Stromal cell of bone marrow (primary cell): ENCODE measurements at places on chromosomes 2 and 18.

GRCh38 chr2:144738749-144739148, 218.8 kb upstream of the ZEB2 start:
- no peak for DNase-seq

DNA sequence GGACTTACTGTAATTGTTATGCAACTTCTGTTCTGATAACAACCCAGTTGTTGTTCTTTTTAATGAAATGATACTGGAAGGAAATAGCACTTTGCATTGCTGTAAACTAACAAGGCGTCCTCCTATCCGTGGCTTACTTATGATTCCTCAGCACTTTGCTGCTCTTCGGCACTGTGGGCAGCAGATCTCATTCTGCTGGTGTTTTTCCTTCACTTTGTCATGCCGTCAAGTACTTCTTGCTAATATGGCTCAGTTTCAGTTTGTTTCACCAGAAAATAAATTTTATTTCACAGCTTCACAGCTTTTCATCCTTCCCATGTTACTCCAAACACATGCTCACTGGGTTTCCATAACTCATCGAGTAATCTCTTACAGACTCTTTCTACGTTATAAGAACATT, 289.3 kb downstream of the MEIS1 start:
- no peak for DNase-seq

DNA sequence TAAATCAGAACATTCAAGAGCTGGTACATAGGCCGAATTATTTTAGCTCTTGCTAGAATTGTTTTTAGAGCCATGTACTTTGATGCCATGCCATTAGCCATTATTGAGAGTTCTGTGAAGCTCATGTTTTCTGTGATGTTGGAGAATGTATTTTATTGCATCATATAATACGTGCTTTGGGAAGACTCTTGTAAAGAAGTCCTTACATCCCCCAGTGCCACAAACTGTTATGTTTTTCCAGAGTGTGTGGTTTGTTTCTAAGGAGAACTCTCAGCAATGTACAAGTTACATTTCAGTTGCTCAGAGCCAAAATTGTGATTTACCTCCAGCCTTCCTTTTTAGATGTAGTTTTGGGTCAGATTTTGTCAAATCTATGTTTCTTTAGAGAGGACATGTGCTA, 148.6 kb downstream of the HAUS1 start:
- no peak for DNase-seq

DNA sequence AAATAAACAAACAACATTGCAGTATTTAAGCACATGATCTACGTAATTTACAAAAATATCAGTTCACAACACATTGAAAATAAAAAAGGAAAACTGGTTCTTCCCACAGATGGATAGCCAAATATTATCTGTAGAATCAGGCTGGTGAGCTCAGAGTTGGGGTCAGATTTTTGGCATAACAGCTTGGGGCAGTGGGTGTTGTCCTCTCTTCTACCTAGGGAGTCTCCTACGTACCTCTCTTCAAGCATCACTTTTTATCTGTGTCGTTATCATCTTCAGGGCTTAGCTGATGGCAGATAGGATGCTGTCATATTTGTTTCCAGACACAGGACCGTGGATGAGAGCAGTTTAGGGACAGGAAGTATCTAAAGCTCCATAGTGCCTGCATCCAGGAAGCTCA, 46.2 kb downstream of the EMILIN2 start:
- DNase-seq = no peak

- DNase-seq = no peak
Observed at GRCh38 chr2:11701751-11702301, 31.8 kb upstream of the NTSR2 start.

GRCh38 chr2:60764736-60765534, 8.9 kb downstream of the PAPOLG start:
- DNase-seq = no peak

DNA sequence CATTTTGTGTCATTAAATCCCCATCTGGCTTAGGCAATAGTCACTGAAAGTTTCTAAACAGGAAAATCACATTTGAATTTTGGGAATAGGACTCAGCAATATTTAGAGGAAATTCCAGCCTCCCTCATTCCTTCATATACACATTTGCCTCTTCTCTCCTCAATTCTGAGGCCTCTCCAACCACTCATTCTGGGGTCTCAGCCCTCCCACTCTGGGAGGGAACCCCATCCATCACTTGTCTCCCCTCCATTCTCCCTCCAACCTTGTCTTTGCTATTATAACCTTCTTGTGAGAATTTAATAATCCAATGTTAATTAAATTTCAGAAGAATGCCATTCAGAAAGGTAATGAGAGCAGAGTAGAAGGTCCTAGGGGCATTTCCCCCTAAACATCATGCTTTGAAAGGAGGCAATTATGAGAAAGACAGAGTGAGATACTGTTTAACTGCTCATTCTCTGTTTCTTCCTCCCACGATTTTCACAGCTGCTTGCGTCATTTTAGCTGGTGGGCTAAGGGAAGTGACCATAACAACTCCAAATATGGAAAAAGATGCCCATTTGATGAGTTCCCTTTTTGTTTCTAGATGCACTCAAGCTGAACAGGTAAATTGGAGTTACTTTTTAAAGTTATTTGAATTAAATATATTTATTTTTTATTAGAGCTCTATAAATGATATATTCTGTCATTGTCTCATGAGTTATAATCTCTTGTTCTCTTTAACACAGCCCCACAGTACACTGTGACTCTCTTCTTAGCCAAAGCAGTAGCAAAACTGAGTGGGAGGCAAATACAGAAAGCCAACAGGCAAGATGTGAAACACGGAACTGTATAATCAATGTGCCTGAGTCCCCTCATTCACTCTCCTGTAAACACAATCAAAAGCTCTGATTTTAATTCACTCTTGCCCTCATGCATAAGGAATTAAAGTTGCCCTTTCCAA, 135.1 kb downstream of the DLGAP1 start:
- DNase-seq = no peak

DNA sequence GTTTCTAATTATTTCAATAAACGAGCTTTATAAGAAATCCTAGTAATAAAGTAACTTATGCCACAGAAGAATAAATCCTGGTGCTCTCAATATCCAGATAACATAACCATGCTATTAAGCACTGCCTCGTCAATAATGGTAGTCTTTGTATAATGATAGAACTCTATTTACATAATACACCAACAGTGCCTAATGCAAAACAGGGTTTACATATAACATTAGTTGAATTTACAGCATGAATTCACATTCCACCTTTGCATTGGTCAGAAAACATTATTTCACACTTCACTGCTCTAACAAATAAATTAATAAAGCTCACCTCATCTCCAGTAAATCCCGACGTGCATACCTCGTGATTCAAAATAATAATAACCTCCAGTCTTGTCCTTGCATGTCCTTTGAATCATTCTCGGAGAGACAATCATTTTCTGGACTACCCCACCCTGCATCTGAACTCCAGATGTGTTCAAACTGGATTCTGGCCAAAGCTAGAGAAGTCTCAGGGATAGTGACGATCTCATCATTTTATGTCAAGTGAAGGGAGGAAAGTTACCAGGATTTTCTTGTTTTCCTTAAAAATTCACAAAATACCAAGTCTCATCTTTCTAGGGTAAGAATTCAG, 189.2 kb downstream of the NCKAP5 start:
- no peak for DNase-seq

DNA sequence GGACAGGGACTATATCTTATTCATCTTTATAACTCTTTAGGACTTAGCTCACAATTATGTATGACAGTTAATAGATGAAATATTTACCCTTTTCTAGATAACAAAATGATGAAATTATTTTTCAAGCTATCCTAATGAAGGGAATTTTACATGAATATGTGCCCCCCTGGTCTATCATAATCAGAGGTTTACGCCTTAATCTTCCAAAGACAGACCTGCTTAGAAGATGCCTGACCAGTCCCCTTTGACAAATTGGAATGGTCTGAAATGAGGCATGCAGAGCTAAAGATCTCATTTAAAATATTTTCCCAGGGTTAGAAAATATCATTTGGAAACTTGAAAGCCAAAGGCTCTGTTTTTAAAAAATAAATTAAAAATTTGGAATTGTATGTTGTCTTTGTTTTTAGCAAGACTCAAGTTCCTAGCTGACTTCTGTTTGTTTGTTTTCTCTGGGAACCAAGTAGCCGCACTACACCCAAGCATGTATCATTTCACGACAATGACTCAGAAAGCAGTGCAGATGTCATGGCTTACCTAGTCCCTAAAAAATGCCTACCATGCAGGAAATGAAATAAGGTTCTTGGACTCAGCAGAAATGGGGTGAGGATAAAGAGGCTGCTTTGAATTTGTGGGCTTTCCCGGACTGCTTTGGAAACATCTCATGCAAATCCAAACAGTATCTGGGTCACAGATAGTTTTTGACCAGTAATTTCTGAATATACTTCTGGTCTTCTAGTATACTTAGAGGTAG, 162.1 kb downstream of the ZEB2 start:
- DNase-seq = peak; percentile 87

GRCh38 chr2:23578964-23579671, 194.1 kb downstream of the KLHL29 start:
- no peak for DNase-seq

- no peak for DNase-seq
Observed at GRCh38 chr18:9453283-9453682, 22.0 kb upstream of the RALBP1 start.

GRCh38 chr2:9231291-9232165, 24.9 kb downstream of the ASAP2 start:
- no peak for DNase-seq

- DNase-seq = no peak
Observed at GRCh38 chr2:88028931-88029330, 12.6 kb upstream of the RNU2-63P start.

- DNase-seq = no peak
Observed at GRCh38 chr2:241994556-241995213, 125.2 kb downstream of the RTP5 start.

- no peak for DNase-seq
Observed at GRCh38 chr2:36473230-36473629, 117.7 kb downstream of the CRIM1 start.

GRCh38 chr2:70920367-70920715, 15.4 kb upstream of the ATP6V1B1 start:
- no peak for DNase-seq

DNA sequence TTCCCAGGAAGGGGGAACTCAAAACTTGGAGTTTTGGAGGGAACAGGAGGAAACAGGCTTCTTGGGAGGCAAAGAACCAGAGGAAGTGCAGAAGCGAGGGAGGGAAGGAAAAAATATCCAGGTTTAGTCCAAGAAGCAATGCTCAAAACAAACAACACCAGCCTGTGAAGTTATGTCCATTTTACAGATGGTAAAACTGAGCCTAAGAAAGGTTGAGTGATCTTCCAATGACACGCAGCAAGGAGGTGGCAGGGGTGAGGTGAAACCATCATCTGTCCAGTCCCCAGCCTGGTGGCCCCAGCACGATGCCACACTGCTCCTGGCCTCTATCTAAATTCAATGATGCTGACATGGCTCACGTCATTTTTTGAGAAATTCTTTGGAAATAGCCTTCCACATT, 10.8 kb downstream of the DNMT3A start:
- no peak for DNase-seq

GRCh38 chr2:175805442-175806124, 196.5 kb downstream of the LNPK start:
- DNase-seq = no peak

GRCh38 chr2:199462956-199463692, 5.4 kb upstream of the SATB2 start:
- DNase-seq = no peak

DNA sequence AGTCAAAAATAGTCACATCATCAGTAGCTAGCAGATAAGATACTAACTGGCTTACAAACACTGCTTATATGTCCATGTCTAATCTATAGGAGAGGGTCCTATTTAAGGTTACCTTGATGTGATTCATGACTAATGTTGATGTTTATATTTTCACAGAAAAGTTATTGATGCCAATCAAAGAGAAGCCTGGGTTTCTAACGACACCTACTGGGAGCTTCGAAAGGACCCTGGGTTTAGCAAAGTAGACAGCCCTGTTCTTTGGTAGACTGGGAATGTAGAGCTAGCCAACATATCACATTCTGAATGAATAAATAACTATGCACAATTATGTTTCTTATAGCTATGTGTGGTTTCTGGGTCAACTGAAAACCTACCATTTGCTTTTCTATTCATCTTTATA, 55.7 kb downstream of the PRKRA start:
- no peak for DNase-seq

DNA sequence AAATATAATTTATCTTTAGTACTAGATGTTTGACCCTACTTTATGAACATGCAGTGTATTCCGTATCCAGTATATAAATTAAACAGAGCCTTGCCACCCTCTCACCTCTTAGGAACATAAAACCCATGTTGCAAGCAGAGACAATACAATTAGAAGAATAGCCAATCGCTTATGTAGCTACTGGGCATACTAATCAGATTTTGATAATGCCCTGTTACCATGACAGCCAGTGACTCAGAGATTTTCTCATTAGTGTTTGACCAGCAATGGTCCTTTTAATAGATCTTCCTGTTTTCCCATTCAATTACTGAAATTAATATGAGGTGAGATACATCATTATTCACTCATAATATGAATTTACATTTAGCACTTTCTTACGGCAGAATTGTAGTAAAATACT, 547.3 kb upstream of the VWC2L start:
- DNase-seq = no peak

DNA sequence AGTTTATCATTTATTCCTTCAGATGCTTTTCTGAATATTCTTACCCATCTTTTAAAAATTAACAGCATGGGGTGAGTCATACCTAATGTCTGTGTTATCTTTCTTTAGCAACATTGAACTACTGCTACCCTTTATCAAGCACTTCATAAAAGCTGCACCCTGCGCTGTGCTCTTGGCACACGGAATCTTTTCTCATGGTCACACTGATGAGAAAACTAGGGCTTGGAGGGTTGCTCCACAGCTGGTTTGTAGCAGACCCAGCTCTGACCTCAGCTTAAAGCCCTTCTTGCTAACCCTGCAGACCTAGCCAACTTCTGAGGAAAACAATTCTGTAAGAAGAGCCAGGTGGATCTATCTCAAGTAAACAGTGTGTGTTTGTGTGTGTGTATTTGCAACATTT, 106.3 kb downstream of the RNF144A start:
- DNase-seq = no peak

- peak; percentile 36 for DNase-seq
Observed at GRCh38 chr18:44128365-44128764, 552.3 kb upstream of the SETBP1 start.

GRCh38 chr2:27824401-27824800, 52.9 kb downstream of the MRPL33 start:
- DNase-seq = no peak

GRCh38 chr2:231452799-231453508, 11.3 kb downstream of the NCL start:
- DNase-seq = no peak

- no peak for DNase-seq
Observed at GRCh38 chr2:173792166-173792565, 173.0 kb downstream of the SP3 start.

DNA sequence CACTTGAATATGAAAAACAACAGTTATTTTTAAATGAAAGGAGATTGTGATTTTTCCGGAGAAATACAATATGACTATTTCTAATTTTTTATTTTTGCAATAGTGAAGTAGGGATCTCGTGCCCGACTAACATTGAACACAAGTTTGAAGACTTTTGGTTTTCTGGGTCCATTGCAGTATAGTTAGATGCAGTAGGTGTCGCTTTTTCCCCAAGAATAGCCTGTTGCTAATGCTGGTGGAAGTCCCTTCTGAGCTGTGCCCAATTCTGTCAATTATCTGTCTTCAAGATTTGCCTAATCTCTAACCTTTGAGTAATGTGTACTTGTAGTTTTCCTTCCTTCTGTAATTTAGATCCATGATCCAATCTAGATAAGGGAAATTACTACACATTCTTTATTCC, 36.5 kb downstream of the SEMA4F start:
- peak; percentile 51 for DNase-seq
